ENCODE measurements at places on chromosomes 7 and 10.

GRCh38 chr7:130356121-130356875 lies 11.7 kb downstream of the CPA5 start:
- DNase-seq, result peak; percentile 96

DNA sequence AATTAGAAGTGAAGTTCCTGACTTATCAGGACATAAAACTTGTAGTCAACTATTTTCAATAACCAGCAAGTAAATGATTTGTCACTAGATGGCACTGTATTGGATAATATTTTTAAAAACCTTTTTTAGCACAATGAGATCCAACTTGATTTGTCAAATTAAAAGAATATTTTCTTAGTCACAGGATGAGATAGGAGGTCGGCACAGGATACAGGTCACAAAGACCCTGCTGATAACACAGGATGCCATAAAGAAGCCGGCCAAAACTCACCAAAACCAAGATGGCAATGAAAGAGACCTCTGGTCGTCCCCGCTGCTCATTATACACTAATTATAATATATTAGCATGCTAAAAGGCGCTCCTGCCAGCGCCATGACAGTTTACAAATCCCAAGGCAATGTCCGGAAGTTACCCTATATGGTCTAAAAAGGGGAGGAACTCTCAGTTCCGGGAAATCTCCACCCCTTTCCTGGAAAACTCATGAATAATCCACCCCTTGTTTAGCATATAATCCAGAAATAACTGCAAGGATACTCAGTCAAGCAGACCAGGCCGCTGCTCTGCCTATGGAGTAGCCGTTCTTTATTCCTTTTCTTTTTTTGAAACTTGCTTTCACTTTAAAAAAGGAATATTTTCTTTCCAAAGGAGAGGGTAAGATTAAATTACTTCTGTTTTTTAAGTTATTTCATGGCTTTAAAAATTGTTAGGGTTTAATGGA lies 255.7 kb upstream of the MKLN1 start:
- peak; percentile 38 for DNase-seq

- no peak for DNase-seq
Measured at GRCh38 chr7:116741625-116742316, 69.8 kb downstream of the MET start.

DNA sequence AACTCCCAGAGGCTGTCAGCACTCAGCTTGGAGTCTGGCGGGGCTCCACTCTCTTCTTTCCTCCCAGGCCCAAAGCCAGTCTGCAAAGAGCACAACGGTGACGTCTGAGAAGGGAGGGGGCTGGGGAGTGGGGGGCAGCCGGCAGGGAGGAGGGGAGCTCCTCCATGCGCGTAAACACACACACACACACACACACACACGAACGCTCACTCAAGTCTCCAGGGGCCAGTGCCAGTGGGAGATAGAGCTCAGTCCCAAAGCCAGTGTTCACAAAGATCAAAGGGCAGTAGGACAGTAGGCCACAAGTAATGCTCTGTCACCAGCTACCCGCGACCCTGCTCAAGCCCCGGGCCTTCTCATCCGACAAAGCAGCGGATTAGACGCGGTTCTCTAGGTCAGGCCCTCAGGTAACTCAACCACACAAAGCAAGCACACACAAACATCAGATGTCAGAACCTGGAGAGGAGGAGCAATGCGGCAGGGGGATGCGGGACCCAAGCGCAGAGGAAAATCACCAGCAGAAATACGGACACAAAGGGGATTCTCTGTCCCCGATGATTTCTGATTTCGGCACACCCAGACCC lies 19.9 kb downstream of the TCAF1 start:
- DNase-seq, result no peak

DNA sequence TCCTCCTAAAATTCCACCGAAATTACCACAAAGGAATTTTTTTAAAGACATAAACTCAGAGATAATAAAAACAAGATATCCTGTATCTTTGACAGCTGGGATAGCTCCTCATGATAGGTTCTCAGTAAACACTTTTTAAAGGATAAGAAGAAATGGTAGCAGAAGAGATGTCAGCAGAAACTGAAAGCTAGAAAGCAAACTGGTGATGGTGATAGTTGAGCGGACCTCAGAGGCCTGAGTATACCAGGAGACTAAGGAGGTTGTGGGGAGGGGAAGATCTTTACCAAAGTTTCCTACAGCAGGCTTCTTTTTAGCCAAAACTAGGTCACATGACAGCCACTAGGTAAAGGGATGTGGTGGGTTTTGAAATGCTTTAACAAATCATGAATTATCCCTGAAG lies 22.5 kb downstream of the PCGF5 start:
- DNase-seq, result no peak

- DNase-seq, result peak; percentile 80
Measured at GRCh38 chr7:82319674-82320118, 123.9 kb downstream of the CACNA2D1 start.

DNA sequence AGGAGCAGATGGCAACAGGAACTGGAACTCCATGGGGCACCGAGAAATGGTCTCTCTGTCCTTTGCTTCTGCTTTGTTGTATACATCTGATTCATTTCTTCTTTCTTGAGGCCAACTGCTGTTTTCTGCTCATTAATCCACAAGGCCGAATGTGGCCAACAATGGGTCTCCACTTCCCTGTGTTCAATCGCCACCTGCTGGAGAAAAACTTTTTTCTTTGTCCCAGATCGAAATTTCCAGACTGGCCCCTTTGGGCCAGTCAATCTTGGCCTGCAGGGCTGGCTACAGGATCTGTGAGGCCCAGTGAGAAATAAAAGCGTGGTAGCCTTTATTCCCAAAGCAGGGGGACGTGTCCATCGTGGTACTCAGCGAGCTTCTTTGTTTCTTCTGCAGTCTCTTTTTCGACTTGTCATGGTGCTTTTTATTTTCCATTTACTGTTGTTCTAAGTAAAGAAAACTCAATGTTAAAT lies 58.8 kb downstream of the PARP12 start:
- DNase-seq, result peak; percentile 67

GRCh38 chr10:22634093-22634492 lies 80.3 kb downstream of the PIP4K2A start:
- DNase-seq, result no peak

DNA sequence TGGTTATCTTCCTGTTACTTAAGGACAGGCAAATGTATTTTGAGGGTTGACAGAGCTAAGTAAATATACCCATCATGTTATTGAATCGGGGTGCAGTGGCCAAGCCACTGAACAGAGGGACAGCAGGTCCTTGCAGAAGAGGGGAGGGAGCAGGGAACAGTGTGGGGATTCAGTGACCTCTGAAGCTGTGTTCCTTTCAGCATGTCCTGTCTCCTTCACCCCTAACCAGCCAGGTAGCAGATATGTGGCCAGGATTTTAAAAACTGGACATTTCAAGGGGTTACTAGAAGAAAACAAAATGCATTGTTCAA lies 12.7 kb downstream of the ANK3 start:
- DNase-seq, result no peak

DNA sequence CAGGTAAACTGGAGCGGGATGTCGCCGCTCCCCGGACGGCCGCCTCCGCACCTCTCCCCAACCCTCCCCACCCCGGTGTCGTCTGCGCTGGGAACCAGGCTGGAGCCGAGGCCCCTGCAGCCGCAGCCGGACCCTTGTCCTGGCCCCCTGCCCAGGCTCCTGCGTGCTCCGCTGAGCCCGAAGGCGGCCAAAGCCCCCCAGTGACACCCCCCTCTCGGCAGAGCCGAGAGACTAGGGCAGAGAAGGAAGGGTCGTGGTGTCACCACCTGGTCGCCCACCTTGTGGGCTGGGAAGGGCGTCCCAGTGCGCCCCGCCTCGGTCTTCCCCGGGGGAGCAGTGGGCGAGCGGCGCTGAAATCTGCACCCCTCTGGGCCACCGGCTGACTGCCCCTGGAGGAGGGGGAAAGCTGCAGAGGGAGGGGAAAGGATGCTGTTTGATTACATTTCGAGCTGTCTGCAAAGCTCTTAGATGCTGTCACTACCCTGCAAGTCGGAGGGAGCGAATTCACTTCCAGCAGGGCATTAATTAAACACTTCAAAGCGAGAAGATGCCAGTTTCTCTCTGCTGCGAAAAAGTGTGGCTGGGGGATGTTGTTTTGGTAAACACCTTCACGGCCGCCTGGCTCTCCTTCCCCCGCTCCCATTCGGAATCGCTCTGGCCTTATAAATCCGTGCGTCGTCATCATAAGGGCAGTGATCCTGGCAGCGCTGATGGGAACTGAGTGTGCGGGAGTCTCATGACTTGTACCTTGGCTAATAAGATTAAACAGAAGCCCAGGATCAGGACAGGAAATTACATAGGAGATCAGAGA lies 622 bp downstream of the DYNC1I1 start:
- DNase-seq, result no peak

DNA sequence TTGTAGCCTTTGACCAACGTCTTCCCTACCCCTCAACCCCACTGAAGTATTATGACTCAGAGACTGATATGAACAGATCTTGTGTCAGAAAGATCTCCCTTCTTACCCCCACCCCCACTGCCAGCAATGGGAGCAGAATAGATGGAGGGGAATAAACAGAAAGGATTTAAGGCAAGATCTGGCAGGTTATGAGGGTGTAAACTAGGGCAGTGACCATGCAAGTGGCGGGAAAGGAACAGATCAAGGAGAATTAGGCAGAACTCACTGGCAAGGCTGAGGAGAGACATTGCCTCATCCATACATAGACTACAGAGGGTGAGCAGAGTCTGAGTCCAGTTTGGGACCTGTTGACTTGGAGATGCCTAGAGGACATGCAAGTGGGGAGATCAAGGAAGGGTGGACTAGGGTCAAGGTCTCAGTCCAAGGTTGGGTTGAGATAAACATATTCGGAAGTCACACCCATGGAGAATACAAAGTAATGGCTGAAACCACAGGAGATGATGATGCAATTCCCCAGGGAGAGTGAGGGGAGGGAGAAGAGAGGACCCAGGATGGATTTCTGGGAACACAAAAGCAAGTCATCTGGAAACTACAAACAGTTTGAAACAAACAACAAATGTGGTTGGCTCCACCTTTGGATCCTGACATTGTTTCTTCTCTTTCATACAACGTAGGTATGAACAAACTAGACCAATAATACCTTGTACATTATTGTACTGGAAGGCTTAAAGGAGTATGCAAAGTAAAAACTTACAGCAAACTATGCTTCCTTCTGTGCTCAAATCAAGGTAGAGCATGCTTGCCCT lies 44.9 kb upstream of the IL6 start:
- DNase-seq, result no peak

- no peak for DNase-seq
Measured at GRCh38 chr10:130627346-130628045, 491.3 kb downstream of the GLRX3 start.

DNA sequence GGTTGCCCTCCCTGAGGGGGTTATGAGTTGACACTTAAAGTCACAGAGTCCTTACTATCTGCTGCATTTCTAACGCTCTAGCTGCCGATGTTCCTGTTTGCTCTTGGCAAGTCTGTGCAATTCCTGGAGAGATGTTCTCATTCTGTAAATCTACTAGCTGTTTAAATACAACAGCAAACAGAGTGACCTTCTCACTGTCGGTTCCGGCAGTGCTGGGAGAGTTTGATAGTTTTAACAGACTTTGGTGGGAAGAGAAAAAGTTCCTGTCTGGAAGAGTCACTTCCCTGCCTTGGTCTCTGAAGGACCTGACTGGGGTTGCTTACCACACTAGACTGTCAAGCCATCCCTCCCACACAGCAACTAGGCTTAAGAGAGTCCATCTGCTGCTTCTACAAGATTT lies 63.3 kb upstream of the ELMO1 start:
- DNase-seq, result no peak

- DNase-seq, result no peak
Measured at GRCh38 chr7:157446322-157446721, 109.5 kb downstream of the DNAJB6 start.

DNA sequence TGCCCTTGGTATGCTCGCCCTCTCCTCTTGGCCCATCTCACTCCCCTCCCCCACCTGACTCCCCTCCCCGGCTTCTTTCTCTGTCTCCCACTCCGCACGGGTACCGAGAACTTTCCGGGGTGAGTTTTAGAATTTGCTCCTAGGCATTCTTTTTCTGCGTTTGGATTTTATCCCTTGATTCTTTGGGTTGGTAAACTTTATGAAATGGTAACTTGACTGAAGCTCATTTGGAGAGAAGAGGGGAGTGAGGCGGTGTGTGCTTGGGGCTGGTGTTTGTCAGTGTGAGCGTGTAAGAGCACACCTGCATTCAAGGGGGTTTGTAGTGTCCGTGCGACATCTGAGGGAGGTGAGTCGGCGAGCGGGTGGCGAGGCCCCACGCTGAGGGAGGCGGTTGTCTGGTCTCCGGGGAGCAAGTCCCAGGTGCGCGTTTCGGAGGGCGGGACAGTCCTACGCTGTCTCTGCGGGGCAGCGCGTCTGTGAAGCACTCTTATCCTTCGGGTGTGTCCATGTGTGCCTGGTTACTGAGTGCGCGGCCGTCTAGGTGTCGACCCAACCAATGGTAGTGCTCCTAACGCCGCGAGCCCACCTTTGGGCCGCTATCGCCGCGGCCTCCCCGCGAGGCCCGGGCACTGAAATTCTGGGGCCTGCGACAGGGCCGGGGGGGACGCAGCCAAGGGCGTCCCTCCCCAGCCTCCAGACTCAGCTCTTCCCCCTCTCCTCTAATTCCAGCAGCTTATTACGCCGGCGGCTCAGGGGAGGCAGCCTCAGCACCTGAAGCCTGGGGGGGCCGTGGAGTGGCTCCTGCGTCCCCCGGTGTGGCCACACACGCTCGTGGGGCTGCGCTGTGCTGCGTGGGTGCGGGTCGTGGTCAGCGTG lies 2.6 kb upstream of the ZNF503 start:
- DNase-seq, result no peak

DNA sequence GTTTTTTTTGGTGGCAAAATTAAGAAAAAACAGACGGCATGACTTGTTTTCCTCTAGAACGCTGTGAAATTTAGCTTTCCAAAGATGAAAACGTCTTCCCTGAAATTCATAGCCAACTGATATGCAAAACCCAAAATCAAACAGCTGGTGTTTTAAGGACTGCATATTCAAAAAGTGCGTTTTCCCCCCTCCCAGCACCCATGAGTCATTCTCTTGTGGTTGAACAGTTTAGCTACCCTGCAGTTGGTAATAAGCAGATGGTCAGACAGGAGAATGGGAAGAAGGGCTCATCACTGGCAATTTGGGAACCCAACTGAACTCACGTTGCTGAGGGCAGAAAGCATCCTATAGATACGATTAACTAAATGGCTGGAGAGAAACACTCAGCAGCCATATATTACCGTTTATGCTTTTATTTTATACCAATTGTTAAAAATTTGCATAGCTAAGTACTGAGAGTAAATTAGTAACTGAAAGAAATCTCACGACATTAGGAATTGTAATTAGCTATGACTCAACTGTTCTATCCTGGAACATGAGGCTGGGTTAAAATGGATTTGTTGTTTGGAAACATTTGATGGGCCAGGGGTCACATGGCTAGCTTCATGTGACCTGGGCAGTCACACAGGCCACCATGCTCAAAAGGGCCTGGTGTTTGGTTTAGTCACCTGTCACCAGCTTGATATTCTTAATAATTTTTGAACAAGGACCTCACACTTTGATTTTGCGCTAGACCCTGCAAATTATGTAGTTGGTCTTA lies 343.1 kb downstream of the PHTF2 start:
- peak; percentile 94 for DNase-seq
